ENCODE measurements at places on chromosomes 13 and 19.

- DNase-seq: no peak
Observed at GRCh38 chr19:19486343-19487076, 28.8 kb downstream of the TSSK6 start.

- DNase-seq: no peak
Observed at GRCh38 chr13:110470272-110471009, 91.1 kb downstream of the RAB20 start.

- no peak for DNase-seq
Observed at GRCh38 chr13:20428666-20429644, 96.7 kb downstream of the CRYL1 start.

GRCh38 chr19:35125749-35126623, 8.9 kb downstream of the LGI4 start:
- no peak for DNase-seq

- DNase-seq: no peak
Observed at GRCh38 chr13:104196611-104197010, 1130.4 kb upstream of the SLC10A2 start.

DNA sequence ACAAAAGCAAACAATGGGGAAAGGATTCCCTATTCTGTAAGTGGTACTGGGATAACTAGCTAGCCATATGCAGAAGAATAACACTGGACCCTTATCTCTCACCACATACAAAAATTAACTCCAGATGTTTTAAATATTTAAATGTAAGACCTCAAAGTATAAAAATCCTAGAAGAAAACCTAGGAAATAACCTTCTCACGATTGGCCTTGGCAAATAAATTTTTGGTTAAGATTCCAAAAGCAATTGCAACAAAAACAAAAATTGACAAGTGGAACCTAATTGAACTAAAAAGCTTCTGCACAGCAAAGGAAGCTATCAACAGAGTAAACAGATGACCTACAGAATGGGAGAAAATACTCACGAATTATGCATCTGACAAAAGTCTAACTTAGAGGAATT, 10.8 kb upstream of the TDRD3 start:
- DNase-seq: no peak

GRCh38 chr13:100301418-100301817, 212.5 kb downstream of the PCCA start:
- DNase-seq: no peak

DNA sequence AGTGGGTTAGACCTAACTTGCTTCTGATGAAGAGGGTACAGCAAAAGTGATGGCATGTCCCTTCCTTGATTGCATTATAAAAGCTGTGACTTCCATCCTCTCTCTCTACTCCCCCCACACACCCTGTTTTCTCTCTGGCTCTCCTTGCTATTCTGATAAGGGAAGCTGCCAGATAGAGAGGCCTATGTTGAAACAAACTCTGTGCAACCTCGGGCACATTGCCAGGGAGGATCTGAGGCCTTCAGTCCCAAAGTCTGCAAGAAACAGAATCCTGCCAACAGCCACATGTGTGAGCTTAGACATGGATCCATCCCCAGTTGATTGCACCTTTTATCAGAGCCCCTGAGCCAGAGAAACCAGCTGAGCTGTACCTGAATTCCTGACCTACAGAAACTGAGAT, 44.8 kb upstream of the ARGLU1 start:
- no peak for DNase-seq

DNA sequence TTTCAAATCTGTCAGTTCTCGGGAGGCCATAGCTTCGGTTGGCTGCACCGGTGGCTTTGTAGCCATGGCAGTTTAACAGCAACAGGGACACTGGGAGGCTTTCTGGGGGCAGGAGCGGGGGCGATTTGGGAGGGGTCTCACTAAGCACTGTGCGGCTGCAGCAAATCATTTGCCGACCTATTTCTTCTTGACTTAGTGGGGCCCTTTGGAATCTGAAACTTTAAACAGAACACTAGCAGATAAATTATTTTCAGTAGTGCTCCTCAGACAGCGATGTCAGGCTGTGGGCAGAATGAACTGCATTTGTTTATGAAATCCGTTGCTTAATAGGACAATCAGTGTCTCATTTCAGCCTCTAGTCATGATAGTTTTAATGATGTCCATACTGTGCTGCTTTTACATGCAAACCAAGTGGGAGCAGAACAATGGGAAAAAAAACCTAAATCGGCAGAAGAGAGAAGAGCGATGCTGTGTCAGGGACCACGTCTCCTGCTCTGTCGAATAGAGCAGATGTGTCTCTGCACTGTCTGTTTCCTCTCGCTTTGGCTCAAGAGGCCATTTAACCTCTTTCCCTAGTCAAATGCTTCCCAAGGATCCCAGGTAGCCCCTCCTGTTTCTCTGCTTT, 211.9 kb downstream of the OLFM4 start:
- no peak for DNase-seq

GRCh38 chr13:59034198-59034597, 1129.5 kb downstream of the DIAPH3 start:
- DNase-seq: no peak

DNA sequence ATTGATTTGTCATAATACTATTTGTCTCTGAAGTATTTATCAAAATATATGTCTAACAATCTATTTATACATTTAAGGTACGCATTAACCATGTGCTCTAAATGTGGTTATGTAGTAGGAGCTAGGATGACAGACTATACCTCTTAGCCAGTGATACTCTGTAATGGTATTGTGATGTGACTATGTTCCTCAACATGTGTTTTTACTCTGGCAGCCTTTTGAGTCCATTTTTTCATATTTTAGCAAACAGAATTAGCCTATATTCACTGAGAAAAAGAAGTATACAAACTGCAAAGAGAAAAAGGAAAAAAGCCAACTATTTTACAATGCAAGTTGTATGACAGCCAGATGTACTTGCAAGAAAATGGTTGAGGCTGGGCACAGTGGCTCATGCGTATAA, 26.7 kb downstream of the MAB21L1 start:
- DNase-seq: no peak

DNA sequence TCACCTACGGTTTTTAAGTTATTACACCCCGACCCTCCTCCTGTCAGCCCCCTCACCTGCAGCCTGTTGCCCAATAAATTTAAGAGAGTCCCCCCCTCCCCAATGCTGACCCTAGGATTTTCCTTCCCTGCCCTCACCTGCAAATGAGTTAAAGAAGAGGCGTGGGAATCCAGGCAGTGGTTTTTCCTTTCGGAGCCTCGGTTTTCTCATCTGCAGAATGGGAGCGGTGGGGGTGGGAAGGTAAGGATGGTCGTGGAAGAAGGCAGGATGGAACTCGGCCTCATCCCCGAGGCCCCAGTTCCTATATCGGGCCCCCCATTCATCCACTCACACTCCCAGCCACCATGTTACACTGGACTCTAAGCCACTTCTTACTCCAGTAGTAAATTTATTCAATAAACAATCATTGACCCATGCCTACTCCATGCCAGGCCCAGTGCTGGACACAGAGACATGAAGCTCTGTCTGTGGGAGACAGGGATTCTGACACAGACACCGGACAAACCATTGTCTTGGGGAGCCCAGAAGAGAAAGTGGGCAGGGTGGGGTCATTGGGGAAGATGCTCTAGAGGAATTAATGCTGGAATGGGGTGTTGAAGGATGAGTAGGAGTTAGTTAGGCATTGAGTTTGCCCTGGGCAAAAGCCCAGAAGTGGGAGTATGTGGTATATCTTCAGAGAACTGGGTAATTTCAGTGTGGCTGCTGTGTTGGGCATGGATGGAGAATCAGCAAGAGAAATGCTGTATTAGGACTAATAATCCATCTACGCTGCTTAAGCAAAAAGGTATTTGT, 19.2 kb downstream of the CKM start:
- no peak for DNase-seq

DNA sequence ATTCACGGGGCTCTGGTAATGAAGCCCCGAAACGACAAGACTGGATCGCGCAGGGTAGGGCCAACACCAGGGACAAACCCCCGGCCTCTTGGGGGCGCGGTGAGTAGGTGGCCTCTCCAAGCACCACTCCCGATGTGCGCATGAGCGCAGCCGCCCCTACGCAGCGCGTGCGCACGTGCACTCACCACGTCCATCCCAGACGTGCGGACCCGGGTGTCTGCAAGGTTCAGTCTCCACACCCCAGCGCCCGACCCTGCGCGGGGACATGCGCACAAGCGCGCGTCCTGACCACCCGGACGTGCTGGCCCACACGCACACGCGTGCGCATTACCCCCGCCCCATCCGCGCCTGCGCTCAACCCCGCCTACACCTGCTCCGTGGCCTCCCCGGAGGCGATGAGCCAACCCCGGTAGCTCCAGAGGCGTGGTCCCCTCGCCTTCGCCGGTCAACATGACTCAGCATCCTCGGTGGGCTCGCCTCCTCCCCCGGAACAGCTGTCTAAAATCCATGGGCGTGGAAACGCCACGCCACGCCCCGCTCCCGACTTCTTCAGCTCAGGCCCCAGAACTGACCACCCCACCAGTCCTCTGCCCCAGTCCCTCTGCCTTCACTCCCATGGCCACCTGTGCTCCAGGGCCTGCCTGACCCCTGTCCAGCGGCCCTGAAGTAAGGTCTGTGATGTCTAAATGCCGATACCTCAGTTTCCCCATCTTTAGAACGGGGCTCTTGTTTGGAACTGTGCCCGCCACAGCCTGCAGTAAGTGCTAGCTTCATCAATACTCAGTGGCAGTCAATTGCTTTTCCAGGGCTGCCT, 5.6 kb upstream of the GPI start:
- peak; percentile 82 for DNase-seq

DNA sequence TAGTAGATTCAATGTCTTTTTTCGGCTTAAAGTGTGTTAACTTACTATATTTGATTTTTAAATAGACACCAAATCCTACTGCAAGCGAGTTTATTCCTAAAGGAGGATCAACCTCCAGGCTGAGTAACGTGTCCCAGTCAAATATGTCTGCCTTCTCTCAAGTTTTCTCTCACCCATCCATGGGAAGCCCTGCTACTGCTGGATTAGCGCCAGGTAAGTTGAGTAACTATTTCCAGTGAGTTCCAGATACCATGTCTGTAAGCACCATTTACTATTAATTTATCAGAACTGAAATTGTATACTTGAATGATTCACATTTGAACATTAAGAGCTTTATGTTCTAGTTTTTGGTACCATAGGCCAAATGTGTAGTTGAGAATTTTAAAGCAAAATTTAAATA, 81.8 kb downstream of the PAN3 start:
- DNase-seq: no peak

GRCh38 chr19:30558793-30559192, 186.6 kb downstream of the ZNF536 start:
- DNase-seq: no peak

- no peak for DNase-seq
Observed at GRCh38 chr19:16226184-16226591, 28.5 kb downstream of the AP1M1 start.

DNA sequence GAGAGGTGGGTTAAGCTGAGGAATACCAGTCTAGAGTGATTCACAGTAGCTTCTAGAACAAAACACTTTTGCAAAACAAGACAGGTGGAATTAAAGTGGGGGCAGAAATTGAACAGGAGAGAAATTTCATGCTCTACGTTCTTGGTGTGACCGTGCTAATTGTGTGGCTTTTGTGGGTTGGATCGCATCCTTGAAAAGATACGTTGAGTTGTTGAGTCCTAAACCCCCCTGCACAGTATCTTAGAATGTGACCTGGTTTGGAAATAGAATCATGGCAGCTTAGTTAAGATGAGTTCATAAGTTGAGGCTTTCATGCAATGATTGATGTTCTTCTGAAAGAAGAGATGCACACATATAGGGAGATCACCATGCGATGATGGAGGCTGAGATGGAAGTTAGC, 308.2 kb downstream of the ATP8A2 start:
- DNase-seq: no peak

DNA sequence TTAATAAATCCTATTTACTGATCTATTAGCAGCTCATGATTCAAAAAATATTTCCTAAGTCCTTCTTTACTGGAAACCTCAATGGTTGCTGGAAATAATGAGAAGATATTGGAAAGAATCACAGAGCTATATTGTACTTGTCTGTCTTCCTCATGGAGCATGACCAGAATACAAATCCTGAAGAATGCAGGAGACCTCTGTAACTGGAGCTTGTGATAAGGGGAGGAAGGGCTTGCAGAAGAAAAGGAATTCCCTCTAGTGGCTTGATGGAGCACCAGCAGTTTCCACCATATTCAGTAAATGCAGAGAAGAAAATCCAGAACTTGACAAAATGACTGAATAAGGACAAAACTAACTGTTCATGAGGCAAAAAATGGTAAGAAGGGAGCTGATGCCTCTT, 1333.1 kb downstream of the EFNB2 start:
- DNase-seq: no peak

GRCh38 chr19:5992756-5993155, 14.8 kb upstream of the RANBP3 start:
- DNase-seq: no peak

- no peak for DNase-seq
Observed at GRCh38 chr13:98823442-98823841, 71.0 kb upstream of the SLC15A1 start.

DNA sequence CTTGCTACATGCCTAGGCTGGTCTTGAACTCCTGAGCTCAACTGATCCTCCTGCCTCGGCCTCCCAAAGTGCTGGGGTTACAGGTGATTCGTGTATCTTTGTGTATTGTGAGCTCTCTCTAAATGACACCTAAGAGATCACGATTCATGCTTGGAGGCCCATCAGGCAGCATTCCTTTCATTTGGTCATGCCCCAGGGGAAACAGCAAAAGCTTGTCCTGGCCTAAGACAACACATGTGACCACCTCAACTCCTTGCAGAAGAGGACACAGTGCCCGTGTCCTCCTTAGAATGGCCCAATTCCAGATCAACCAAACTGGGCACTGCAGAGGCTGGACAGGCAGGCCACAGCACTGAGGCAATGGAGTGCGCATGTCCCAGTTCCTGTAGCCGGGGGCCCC, 32.5 kb downstream of the ZC3H4 start:
- no peak for DNase-seq

DNA sequence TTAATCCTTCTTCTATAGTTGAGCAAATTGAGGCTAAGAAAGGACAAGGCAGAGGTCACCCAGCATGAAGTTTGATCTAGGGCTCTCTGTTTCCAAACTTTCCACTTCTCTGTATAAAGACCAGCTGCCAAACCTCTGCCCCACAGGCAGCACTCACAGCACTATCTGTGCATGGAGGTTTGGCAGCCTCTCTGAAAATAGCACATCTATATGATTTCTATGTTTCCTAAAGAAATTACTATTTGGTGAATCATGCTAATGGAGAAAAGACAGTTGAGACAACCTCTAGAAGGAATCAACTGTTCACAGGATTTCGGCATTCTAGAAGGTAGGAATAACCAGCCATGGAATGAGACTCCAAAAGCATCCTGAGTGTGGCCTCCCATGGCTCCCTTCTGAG, 554.5 kb downstream of the IRS2 start:
- no peak for DNase-seq

- DNase-seq: no peak
Observed at GRCh38 chr13:49218493-49219051, 1.6 kb upstream of the MLNR start.

- DNase-seq: no peak
Observed at GRCh38 chr13:22064854-22065620, 394.2 kb downstream of the FGF9 start.

Data from stimulated activated CD8-positive, alpha-beta memory T cell treated with anti-CD3 and anti-CD28 coated beads, Interleukin-15, amount 100 ng/mL, for 1 hour (primary cell).